ENCODE measurements at places on chromosomes 7 and 10.

DNA sequence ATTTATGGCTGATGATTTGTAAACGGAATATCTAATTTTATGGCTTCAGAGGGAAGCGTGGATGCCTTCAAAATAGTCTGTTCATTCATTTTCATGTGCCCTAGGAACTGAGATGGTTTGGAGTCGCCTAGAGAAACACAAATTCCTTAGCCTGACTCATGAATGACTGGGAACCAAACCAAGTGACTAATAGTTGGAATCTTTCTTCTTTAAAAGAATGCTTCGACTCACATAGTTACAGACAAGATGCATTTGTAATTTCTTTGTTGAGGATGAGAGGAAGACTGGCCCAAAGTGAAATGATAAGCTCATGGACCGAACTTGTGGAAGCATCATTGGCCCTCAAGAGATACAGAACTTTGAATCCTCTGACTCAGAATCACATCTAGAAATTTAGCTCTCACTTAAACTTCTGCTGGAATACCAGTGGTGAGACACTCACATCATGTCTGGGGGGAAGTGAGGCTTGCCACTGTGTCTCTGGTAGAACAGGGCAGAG lies 1107.2 kb downstream of the NRG3 start:
- peak; percentile 76 for DNase-seq

DNA sequence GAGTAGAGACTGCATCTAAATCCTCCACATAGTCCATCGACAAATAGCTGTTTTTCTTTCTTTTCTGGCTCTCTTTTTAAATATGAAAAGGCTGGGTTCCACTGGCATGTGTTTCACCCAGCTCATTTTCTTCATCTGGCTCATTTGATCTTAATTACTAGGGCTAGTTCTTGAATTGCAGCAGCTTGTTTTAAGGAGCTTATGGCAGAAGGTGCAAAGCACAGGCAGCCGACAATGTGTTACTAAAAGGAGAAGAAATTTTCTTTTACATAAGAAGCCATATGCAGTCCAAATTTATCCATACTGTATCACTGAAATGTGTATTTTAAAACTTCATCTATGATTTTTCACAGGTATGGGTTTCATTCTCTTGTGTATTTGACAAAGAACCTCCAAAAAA lies 205.6 kb upstream of the PTER start:
- DNase-seq, result no peak

DNA sequence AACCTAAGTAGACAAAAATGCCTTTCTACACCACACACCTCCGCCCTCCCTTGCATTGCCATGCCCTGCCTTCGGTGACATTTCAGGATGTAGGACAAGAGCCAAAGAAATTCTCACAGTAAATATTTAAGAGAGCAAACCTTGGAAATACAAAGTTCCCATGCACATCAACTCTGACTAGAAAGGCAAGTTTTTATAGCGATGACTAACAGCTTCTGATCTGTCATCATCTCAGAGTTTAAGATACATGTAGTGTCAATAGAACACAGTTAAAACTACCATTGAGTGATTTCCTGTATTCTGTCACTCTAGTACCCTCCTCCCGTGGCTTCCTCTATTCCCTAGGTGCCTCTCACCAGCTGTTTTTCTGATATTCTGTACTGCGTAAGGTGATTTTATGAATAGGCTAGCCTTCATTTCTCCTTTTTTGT lies 20.7 kb downstream of the SLC16A9 start:
- no peak for DNase-seq

GRCh38 chr7:93228302-93228701 lies 2.0 kb upstream of the HEPACAM2 start:
- DNase-seq, result no peak

Measured in retinal pigment epithelial cell (primary cell).